ENCODE measurements at places on chromosomes 5 and 9.

GRCh38 chr9:119252671-119253299 is 116.5 kb downstream of the BRINP1 start:
- DNase-seq: no peak

DNA sequence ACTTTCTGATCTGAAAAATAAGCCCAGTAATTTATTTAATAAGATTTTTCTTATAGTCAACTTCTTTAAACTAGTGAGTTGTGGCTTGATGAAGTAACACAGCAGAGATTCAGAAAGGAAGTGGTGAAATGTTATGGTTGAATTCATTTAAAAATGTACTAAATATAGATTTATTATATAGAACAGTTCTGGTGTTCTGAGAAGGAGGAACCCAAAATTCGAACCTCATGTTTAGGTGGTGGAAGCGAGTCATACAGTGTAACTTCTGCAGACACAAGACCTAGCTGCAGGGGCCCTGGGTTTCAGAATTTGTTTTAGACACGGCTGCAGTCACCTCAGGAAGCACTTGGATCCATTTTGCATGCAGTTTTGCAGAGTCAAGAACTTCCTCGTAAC is 188.2 kb downstream of the TRIO start:
- DNase-seq: peak; percentile 37

GRCh38 chr9:72575666-72576065 is 54.3 kb downstream of the TMC1 start:
- no peak for DNase-seq

- DNase-seq: no peak
These were observed 51.7 kb upstream of the GLRX start for GRCh38 chr5:95874246-95874645.

GRCh38 chr5:133663397-133664054 is 51.2 kb upstream of the FSTL4 start:
- no peak for DNase-seq

DNA sequence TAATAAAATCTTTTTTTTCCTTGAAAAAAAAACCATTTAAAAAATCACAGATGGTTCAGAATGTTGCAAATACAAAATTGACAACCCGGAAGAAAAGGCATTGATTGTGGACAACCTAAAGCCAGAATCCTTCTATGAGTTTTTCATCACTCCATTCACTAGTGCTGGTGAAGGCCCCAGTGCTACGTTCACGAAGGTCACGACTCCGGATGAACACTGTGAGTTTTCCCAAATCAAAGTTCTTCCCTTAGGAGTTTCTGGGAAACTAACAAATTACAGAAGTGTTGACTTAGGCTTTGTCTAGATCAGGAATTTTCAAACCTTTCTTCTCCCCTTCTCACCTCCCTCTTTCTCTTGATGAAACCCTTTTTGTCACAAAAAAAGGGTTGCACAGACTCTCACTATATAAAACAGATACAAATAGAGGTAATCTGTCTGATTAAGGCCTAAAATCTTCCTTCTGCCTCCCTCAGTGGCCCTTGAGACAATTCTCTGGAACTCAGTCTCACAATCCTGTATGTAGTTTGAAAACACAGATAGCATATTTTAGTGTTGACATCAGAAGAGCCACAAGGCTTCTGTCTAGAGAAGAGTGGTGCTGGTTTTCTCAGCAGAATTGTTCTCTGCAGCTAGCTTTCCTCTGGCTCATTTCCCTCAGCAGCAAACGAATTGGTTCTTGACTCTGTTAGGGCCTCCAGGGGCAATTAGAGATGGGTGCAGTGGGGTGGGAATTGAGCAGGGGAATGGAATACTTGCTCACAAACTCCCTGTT is 79.5 kb downstream of the OSMR start:
- no peak for DNase-seq

DNA sequence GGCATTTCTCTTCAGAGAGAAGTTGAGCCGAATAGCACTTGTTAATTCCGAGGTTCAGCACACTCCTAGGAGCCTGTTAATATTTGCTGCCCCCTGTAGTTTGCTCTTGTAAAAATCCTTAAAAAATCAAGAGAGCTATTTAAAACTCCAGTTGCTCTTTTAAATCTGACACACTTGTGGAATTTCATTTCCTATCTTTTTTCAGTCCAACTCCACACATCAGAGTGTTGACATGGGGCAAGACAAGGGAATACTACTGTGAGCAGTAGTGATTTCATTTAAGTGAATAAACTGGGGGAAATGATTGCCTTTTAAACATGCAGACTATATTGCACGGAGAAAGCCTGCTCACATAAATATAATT is 1096.3 kb upstream of the DMAC1 start:
- peak; percentile 2 for DNase-seq

- peak; percentile 25 for DNase-seq
These were observed 1.5 kb downstream of the LCN2 start for GRCh38 chr9:128150594-128151308.

GRCh38 chr5:129204525-129204924 is 110.0 kb downstream of the ISOC1 start:
- no peak for DNase-seq

- no peak for DNase-seq
These were observed 255.7 kb upstream of the RGMB start for GRCh38 chr5:98517560-98518366.

DNA sequence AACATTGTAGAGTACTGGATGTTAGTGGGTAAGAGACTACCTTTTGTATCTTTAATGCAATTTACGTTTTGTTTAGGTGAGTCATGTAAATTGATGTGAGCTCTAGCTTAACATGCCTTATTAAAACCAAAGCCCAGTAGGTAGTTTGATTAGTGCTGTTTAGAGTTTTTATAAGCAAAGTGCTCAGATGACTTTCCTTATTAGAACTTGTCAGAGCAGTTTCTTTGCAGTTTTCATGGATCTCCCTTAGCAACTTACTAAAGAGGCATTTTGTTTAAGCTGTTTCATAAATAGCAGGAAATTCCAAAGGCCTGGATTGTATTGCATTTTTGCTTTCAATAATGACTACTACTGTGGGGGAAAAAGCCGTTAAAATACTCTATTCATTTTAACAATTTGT is 14.5 kb downstream of the ZSWIM6 start:
- DNase-seq: no peak

DNA sequence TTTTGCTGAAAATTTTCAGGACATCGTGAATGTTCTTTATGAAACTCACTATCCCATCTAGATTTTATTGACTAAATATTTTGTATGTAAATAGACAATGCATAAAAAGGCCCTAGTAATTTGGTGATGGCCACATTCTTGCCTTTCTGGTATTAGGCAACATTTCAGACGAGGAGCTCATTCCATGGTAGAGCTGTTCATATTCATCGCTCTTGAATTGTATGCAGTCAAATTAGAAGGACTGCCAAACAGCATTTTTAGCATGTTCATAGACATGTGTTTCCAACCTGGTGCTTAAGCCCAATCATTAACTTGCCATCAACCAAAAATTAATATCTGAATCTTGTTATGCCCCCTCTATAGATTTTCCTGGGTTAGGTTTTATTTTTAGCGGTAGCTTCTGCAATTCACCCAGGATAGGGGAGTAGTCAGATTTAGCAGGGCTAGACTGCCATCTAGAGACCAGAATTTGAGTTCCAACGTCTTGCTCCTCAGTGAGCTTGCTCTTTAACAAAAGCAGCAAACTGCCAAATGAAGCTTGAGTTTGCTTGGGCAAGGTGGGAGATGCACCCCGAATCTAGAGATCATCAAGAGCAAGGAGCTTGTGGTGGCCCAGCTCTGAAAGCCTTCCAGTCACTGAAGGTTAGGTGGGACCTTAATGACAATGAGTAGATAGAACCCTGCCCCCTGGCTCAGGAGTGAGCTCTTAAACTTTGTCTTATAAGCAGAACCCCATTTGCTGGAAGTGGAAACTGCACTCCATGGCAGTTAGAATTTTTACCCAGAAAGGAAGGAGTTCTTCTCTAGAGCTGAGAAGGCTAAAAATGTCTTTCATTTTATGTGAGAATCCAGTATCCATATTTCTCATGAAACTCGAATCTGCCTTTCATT is 456.2 kb downstream of the RASEF start:
- DNase-seq: peak; percentile 16

DNA sequence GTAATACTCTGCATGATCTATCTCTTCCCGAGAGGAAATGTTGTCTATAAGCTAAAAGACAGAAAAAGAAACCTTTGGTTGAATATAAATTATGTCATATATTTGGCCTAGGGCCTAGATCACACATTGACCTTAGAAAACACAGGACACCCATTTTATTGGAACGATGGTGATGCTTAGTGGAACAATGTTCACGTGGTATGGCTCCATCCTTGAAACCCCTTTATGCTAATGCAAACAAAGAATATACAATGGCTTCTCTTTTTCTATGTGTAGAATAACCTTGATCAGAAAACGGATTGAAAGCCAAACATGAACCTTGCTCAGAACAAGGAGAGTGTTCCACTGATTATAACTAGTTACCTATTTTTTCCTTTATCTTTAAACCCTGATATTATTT is 24.5 kb downstream of the MRPS27 start:
- DNase-seq: no peak

GRCh38 chr9:24036459-24036858 is 210.4 kb upstream of the ELAVL2 start:
- no peak for DNase-seq

DNA sequence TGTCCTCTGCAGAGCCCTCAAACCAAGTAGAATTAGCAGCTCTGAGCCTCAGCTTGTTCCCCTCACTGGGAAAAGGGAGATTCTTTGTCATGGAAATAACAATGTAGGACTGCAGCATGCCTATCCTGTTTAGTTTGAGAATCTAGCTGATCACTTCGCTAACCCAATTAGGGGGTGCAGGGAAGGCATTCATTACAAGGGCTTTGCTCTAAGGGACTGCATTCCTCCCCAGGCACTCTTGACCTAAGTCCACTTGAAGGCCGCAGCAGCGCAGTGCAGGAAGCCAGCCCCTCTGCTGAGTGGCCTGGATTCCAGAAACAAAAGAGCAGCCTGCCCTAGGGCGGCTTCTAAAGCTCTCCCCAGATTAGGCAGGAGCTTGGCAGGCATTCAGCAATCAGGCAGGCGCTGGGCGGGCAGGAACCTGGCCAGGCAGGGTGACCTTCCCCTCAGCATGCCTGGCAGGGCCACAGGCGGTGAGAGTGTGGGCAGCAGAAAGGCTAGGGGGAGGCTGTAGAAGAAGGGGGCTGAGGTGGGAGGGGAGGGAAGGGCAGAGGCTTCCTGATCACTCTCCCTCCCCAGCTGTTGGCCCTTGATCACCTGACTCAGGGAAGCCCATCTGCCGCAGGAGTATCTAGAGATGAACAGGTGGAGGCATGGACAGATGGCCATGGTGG is 24.8 kb downstream of the CCNJL start:
- no peak for DNase-seq

GRCh38 chr9:123796618-123797484 is 133.1 kb downstream of the DENND1A start:
- no peak for DNase-seq

GRCh38 chr9:130738281-130738680 is 44.7 kb downstream of the EXOSC2 start:
- DNase-seq: no peak

GRCh38 chr9:79989079-79989478 is 417.3 kb downstream of the TLE4 start:
- no peak for DNase-seq

- DNase-seq: no peak
These were observed 35.3 kb downstream of the HRH2 start for GRCh38 chr5:175692996-175693710.

GRCh38 chr9:123933440-123934212 is 3.7 kb upstream of the DENND1A start:
- DNase-seq: no peak

DNA sequence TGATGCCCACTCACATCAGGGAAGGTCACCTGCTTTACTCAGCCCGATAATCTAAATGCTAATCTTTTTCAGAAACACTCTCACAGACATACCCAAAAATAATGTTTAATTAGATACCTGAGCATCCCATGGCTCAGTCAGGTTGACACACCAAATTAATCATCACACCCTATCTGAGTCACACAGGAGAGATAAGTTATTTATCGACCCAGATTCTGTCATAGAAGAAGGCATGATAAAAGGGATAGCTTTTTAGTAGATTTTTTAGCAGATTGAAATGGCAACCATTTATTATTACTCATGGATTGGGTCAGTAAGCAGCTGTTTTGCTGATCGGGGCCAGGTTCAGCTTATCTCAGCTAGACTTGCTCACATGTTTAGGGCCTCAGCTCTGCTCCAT is 97.8 kb upstream of the TYRP1 start:
- no peak for DNase-seq

DNA sequence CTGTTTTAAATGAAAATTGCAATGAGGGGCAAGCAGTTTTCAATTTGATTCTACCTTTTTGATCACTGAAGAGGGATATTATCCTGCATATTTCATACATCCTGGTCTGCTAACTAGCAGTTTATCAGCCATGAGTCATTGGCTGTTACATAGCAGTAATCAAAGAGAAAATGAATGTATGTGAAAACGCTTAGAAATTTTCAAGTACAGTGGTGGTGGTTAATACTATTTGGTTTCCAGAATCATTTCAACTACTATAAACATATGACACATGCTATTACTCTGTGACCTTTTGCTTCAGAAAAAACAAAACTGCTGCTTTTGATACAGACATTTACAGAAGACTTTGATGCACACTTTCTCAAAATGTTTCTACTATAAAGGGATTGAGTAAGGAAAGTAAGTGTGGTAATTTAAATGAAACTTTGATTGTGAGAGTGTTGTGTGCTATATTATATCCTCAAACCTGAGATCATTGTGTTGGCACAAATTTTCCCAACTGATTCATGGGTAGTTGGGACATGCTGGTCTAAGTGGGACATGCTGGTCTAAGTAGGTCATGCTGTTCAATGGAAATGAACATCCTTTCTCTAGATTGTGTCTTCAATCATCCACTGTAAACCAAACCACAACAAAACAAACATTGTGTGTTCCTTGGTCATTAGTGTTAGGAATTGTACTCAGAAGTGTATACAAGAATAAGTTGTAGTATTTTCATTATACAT is 5.1 kb downstream of the RNF14 start:
- DNase-seq: no peak

- DNase-seq: no peak
These were observed 1079.9 kb upstream of the ACO1 start for GRCh38 chr9:31304576-31304975.

Measured in activated CD8-positive, alpha-beta T cell treated with anti-CD3 and anti-CD28 coated beads for 36 hours (primary cell).